ENCODE measurements at places on chromosomes 7 and 10.

- DNase-seq = no peak
These were observed 723.5 kb upstream of the POM121L12 start for GRCh38 chr7:52311886-52312285.

- DNase-seq = no peak
These were observed 38.8 kb downstream of the FAM53B start for GRCh38 chr10:124705381-124705740.

DNA sequence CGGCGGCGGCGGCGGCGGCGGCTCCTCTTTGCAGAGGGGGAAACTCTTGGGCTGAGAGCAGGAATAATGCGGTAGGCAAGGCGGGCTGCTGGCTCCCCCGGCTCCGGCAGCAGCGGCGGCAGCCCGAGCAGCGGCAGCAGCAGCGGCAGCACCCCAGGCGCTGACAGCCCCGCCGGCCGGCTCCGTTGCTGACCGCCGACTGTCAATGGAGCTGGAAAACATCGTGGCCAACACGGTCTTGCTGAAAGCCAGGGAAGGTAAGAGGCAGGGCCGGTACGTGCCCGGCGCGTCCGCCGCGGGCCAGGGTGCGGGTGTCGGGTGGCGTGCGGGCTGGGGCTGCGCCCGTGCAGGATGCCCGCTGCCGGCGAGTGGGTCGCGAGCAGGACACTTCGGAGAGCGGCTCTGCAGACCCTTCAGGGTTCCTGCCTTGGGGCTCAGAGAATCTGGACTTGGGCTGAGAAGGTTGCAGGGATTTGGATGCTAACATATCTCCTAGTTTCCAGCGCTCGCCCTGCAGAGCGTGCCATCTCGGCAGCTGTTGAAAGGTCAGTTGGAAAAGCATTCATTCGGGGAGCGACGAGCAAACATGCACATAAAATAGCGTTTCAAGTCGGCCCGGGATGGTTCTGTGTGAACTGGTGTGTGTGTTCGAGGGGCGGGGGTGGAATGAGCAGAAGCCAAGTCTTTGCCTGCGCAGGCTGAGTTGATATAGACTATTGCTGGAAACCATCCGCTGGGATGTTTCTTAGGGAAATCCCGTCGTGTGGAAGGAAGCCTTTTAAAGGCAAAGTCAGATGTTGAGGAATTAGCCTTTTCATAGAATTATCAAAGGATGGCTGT lies 562 bp downstream of the GRK5 start:
- no peak for DNase-seq

GRCh38 chr10:76624470-76624869 lies 1013.1 kb downstream of the KCNMA1 start:
- DNase-seq = peak; percentile 18

DNA sequence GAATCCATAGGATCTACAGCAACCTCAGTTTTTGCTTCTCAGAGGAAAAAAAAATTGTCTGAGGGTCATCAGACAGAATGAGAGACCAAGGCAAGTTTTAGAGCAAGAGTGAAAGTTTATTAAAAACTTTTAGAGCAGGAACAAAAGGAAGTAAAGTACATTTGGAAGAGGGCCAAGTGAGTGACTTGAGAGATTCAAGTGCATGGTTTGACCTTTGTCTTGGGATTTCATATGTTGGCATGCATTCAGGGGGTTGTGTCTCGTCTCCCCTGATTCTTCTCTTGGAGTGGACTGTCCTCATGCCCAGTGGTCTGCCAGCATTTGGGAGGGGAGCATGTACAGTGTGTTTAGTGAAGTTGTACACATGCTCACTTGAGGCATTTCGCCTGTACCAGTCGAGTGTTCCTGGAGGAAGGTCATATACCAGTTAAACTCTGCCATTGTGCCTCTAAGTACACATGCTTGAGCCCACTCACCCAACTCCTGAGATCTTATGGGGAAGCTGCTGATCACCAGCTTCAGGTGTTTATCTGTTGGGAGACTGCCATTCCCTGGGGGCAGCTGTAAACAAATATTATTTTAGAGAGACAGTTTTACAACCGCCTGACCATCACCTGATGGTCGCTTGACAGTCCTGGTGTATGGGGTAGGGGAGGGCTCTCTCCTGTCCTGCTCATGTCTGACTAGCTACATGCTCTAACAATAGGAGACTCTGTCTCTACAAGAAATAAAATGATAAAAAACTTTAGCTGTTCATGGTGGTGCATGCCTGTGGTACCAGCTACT lies 109.4 kb downstream of the EEPD1 start:
- DNase-seq = peak; percentile 47

DNA sequence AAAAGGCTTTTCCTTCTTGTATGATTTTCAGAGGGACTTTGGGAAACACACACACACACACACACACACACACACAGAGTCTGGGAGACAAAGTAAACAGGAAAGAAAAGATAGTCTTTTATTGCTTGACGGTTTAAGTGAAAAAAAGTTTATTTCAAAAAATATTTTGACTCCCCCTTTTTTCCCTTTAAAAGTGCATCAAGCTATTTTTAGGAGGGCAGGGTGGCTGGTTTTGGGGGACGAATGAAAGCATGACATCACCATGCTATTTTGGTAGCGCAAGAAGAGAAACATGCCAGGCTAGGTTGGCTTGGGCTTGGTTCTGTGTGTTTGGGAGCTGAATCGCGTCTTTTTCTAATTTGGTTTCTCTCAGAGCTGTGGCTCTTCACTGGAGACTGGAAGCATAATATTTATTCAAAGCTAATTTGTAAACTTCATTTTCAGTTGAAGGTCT lies 129.2 kb downstream of the BAMBI start:
- DNase-seq = no peak

DNA sequence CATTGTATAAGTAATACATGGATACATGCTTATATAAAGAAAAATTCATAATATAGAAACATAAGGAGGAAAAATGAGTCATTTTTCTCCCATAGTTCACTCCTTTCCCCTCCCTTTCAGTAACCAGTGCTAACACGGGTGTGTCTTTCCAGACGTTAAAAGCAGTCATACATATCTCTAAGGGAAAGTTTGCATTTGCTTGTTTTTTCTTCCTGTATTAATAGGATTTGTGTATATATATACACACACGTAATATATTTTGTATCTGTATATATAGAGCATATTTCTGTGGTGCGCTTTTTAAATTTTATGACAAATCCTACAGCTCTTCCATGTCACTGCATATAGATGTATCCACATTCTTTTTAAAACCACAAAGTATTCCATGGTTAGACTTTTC lies 78.8 kb downstream of the RALA start:
- no peak for DNase-seq

DNA sequence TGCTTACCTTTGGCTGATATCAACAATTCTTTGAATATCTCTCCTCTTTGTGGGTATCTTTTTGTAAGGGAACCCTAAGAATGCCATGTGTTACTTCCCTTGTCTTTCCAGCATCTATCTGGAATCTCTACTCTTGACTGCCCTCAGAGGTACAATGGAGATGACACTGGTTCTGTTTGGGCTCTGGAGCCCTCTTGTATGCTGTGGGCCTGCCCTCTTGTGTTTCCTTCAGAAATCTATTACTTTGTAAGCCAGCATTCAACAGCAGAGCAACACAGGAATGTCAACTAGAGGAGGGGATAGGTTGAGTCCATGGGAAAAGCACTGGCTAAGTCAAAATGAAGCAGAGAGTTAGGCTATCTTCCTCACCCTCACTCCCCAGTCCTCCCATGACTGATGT lies 142.3 kb downstream of the XPNPEP1 start:
- DNase-seq = no peak

GRCh38 chr7:26850193-26850651 lies 14.2 kb downstream of the SKAP2 start:
- DNase-seq = no peak

DNA sequence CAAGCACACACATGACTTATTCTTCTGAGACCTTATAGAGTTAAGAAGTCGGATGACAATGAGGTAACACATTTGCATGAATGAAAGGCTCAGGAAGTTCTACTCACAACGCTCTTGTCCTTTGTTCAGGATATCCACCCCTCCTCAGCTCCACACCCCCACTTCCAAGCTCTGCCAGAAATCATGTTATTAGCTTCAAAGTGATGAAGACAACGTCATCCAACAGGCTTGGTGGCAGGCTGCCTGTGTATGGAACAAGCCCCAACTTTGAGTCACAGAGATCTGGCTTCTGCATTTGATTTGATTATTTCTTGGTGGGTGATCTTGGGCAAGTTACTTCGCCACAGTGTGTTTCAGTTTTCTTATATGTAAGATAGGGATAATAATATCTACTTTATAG lies 12.4 kb upstream of the BMPER start:
- DNase-seq = no peak

DNA sequence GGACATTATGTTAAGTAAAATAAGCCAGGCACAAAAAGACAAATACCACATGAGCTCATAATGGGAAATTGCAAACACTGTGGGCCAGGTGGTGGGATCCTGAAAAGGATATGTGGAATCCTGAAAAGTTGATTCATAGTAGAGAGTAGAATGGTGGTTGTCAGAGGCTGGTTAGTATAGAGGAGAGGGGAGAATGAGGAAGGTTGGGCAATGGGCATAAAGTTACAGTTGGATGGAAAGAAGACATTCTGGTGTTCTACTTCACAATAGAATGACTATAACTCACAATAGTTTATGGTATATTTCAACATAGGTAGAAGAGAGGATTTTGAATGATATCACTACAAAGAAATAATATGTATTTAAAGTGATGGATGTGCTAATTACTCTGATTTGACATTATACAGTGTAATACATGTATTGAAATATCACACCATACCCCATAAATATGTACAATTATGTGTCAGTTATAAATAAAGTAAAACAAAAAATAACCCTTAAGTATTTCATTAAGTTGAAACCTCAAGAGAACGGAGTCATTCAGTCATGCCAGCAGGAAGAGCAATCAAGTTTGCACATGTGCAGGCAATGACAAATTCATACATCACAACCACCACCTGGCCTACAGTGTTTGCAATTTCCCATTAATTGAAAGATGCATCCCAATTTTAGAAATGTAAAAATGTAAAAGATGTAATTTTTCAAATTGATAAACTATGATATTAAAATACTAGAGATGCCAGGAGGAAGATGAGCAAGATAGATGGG lies 156.7 kb downstream of the MAGI2 start:
- no peak for DNase-seq

- no peak for DNase-seq
These were observed 228.7 kb upstream of the KLF6 start for GRCh38 chr10:4013651-4014121.

- DNase-seq = peak; percentile 70
These were observed 4.8 kb upstream of the OR6V1 start for GRCh38 chr7:143047326-143047725.

GRCh38 chr7:47746468-47746867 lies 164.6 kb upstream of the TNS3 start:
- DNase-seq = no peak

- no peak for DNase-seq
These were observed 26.0 kb downstream of the LEP start for GRCh38 chr7:128266883-128267594.

DNA sequence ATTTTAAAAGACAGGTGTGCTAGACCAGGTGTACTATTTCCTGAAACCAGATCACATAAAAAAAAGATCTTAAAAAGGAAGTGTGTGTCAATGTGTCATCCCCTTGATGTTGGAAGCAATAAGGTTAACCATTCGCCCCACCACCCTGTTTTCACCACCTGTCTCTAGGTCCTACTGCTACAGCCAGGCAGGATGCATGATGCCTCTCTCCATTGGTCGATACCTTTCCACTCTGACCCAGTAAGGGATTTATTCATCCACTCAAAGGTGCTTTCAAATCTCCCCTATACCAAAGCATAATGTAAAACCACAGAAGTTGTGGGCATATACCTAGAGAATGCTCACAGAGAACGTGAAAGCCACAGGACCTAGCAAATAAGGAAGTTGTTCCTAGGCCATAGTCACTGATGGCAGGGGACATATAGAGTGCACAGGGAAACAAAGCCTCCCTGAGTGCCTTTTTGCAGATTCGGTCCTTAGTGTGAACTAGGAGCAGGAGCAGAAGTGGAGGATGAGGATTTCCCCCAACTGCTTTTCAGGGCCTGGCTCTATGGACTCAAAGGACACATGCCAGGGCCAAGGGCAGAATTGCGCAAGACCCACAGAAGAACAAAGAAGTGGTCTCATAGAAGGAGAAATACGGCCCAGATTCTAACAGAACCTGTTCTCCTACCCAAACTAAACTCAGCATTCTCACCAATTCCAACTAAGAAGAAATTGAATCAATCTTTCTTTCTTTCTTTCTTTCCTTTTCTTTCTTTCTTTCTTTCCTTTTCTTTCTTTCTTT lies 631.5 kb upstream of the NRP1 start:
- DNase-seq = no peak

DNA sequence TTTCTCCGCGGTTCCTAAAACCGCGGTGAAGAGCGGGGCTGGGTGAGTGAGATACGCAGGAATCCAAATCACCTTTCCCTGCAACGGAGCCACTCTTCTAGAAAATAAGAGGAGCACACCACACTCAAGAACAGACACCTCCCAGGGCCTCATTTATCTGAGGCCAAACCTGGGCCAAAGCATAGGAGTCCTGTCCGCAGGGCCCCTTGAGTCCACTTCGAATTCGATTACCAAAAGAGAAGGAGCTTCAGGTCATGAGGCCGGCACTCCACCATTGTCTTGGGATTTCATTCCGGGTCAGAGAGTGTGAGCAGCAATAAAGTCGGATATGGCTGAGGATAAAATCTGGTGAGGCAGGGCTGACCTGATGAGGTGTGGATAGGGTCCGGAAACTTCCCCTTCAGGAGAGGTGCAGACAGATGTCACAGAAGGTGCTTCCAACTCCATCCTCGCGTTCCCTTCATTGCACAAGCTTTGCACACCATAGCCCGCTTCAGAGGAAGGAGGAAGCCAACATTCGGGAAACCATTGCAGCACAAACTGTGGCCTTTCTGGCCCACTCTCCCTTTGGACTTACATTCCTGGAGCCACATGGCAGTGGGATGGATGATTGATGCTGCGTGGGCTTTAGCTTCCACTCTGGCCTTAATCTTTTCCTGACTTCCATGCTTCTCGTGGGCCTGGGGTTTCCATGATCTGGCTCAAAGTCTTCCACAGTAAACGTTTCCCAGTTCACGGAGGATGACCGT lies 27.2 kb upstream of the ZNF273 start:
- DNase-seq = no peak

GRCh38 chr7:25663877-25664276 lies 435.6 kb upstream of the NPVF start:
- DNase-seq = no peak

DNA sequence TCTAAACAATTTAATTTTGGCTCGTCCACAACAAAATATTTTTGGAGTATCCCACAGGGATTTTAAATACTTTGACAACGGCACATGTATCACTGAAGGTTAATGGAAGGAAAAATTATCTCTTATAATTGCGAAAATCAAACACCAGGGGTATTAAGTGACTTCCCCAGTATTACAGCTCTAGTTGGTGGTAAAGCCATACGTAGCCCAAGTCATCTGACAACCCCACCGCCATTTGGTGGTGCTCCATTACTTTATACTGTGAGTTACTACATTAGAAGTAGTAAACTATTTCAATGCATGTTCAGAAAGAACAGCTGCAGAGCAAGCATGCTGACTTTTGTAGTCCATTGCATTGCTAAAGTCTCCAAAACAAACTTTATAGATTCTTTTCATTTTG lies 179.7 kb downstream of the HGF start:
- DNase-seq = no peak
